ENCODE measurements at places on chromosomes 13 and 19. TPM values are rescaled to one million over a fixed set of nuclear protein-coding genes. Genes with fewer than 3 reads are reported as not detected.
A peak's percentile ranks its signal among the peaks of the same experiment; 100 is the strongest.

DNA sequence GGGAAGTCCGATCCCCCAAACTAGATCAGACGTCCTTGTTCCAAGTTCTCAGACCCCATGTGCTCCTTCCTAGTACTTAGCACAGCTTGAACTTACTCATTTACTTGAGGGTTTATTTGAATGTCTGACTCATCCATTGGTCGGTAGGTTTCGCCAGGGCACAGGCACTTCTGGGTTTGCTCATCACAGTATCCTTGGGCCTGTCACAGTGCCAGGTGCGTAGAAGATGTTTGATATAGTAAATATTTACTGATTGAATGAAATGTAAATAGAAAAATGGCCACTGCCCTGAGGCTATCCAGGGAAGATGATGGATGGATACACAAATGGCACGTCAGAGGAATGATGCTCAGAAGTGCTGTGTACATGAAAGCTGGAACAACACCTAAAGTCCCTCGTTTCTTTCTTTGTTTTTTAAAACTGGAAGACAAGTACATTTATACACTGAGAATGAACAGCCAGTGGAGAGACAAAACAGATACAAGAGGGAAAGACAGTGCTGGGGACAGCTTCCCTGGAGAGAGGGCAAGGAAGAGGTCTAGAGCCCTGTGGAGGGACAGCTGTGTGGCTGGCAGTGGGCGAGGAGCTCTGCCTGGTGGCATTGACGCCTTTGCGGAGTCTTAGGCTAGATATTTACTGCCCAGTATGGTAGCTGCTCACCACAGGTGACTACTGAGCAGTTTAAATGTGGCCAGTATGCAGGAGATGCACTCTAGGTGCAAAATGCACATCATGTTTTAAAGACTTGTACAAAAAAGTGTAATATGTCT, 31.2 kb upstream of the KL start:
- DNase-seq: peak; percentile 58

GRCh38 chr19:17406046-17406886, 836 bp upstream of the BST2 start:
- no peak for DNase-seq

- DNase-seq: no peak
Measured at GRCh38 chr19:48249502-48250014, 6.2 kb downstream of the CARD8 start.

- DNase-seq: no peak
Measured at GRCh38 chr19:34393629-34394028, 10.6 kb upstream of the PDCD2L start.

DNA sequence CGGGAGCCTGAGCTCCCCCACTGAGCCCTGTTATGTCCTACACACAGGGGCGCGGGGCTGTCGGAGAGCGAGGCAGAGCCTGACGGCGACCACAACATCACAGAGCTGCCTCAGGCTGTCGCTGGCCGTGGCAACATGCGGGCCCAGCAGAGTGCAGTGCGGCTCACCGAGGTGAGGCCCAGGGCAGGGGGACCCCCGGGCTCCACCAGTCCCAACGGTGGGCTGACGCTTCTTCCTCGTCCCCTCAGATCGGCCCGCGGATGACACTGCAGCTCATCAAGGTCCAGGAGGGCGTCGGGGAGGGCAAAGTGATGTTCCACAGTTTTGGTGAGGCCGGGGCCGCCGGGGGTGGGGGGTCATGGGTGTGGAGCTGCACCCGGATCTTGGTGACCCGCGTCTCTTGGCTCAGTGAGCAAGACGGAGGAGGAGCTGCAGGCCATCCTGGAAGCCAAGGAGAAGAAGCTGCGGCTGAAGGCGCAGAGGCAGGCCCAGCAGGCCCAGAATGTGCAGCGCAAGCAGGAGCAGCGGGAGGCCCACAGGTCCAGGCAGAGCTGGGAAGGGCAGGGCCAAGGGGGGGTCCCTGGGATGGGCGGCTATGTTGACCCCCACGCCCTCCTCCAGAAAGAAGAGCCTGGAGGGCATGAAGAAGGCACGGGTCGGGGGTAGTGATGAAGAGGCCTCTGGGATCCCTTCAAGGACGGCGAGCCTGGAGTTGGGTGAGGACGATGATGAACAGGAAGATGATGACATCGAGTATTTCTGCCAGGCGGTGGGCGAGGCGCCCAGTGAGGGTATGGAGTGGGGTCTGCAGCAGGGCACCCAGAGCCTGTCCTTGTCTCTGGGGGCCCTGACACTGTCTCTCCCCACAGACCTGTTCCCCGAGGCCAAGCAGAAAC, 1.2 kb upstream of the P2RY11 start:
- no peak for DNase-seq

GRCh38 chr13:41467425-41467945, 10.1 kb downstream of the RGCC start:
- DNase-seq: no peak

DNA sequence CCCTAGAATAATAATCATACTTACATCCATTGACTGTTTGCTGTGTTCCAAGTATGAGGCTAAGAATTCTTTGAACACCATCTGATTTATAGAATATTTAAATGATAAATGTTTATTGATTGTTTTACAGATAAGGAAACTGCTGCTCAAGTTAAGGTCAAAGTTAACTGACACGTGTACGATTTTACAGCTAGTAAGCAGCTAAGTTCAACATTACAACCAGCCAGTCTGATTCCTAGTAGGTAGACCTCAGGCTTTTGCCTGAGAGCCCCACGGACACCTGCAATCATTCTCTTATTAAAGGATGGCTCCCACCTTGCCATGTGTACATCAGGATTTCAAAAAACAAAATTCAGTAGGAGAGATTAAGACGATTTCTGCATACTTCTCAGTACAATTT, 141.9 kb downstream of the SPRY2 start:
- no peak for DNase-seq

The ZNF419 gene
- 20.3 TPM for total RNA-seq

The FGF14 gene
- under 0.01 TPM for total RNA-seq

The TDRD12 gene
- under 0.01 TPM for total RNA-seq

The SRRM5 gene
- total RNA-seq: not detected
